DMS 273 treated with DMSO at 0.1 percent for 48 hours (cell line): ENCODE measurements at places on chromosomes 2 and 18.

DNA sequence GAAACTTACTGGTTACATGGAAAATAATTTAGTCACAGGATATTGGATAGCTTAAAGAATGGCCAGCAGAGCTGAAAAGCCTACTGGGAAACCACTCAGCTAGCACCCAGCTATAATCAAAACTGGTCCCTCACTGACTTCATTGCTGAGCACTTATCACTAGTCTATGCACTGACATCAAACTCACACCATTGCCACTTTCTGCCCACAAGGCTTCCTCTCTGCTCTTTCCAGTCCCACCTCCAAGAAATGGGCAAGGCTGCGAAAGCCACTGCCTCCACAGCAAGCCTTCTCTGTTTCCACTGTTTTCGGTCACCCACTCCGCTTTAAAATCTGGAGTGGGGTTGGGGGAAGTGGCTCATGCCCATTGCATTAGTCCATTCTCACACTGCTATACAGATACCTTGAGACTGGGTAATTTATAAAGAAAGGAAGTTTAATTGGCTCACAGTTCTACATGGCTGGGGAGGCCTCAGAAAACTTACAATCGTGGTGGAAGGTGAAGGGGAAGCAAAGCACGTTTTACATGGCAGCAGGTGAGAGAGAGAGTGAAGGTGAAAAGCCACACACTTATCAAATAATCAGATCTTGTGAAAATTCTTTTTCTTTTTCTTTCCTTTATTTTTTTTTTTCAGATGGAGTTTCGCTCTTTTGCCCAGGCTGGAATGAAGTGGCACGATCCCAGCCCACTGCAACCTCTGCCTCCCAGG lies 77.0 kb upstream of the CERS6 start:
- no peak for DNase-seq

- no peak for DNase-seq
Measured at GRCh38 chr2:236834284-236834683, 251.4 kb upstream of the COPS8 start.

DNA sequence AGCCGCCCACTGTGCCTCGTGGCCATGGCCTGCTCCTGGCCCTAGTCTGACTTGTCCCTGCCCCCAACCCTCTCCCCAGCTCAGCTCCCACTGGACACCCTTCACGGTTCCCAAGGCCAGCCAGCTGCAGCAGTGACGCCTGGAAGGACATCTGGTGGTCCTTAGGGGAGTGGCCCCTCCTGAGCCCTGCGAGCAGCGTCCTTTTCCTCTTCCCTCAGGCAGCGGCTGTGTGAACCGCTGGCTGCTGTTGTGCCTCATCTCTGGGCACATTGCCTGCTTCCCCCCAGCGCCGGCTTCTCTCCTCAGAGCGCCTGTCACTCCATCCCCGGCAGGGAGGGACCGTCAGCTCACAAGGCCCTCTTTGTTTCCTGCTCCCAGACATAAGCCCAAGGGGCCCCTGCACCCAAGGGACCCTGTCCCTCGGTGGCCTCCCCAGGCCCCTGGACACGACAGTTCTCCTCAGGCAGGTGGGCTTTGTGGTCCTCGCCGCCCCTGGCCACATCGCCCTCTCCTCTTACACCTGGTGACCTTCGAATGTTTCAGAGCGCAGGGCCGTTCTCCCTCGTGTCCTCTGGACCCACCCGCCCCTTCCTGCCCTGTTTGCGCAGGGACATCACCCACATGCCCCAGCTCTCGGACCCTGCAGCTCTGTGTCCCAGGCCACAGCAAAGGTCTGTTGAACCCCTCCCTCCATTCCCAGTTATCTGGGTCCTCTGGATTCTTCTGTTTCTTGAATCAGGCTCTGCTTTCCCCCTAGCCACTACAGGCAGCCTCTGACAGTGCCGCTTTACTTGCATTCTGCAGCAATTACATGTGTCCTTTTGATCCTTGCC lies 35.8 kb downstream of the ANO7 start:
- DNase-seq = no peak

- DNase-seq = no peak
Measured at GRCh38 chr2:60925994-60926740, 44.8 kb downstream of the REL start.

- DNase-seq = no peak
Measured at GRCh38 chr2:169012812-169013627, 18.1 kb downstream of the ABCB11 start.

- DNase-seq = no peak
Measured at GRCh38 chr2:53397085-53397484, 370.5 kb upstream of the CHAC2 start.

- DNase-seq = peak; percentile 28
Measured at GRCh38 chr2:181218401-181218821, 238.0 kb downstream of the UBE2E3 start.

DNA sequence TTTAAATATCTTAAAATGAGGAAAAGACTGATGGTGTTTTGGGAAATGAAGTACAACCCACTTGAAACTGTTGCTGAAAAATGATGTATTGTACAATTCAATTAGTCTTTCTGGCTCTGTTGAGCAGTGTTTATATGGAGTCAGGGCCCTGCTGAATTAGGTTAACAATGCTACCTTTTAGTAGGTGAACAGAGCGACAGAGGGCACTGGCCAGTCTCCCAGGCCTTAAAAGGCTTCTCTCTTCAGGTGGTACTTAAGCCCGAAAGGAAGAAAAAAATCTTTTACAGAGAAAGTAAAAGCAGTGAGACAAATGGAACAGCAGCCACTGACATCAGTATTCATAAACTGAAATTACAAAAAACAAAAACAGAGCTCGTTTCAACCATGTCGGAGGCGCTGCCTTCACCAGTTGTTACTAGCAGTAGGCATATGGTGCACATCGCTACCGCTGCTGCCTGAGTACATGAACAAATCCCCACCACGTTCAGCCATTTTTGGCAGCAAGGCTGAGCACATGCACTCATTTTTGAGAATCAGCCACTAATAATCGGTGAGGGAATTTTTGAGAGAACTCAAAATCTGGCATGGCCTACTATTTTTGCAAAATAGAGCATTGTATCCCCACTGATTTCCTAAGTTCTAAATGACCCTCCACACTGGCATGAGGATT lies 91.8 kb downstream of the PLEKHM3 start:
- no peak for DNase-seq

- no peak for DNase-seq
Measured at GRCh38 chr18:69123421-69123820, 277.3 kb upstream of the DOK6 start.

DNA sequence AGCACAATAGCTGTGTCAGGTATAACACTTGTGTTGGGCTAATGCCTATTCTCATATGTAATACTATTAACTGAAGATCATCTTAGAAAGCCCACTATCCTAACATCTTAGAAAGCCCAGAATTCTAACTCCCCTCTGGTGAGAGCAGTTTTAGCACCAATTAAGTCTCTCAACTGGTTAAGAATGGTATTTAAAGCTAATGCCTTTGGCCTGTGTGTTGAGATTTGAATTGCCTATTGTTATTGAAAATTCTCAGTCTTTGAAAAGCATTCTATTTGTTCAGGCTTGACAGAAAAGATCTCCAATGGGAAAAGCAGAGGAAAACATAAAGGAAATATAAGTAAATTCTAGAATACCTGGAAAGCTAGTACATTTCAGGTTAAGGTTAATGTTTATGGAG lies 352.5 kb downstream of the ARHGAP15 start:
- DNase-seq = no peak
